ENCODE measurements at places on chromosomes 11 and 22.

DNA sequence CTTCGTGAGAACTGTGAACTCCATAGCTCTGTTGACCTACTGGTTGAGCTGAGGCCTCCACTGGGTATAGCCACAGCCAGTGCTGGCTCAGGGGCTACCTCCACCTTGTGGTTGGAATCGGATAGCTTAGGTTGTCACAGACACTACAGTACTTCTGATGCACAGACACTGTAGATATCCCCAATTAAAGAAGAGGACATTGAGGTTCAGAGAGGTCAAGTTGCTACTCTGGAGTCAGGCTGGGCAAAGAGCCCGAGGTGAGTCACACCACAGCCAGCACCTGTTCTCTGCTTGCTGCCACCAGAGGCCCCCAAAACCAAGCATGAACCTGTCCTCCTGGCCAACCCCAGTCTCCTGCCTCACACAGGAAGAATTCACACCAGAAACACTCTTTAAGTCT, 5.4 kb downstream of the UFD1 start:
- no peak for DNase-seq

DNA sequence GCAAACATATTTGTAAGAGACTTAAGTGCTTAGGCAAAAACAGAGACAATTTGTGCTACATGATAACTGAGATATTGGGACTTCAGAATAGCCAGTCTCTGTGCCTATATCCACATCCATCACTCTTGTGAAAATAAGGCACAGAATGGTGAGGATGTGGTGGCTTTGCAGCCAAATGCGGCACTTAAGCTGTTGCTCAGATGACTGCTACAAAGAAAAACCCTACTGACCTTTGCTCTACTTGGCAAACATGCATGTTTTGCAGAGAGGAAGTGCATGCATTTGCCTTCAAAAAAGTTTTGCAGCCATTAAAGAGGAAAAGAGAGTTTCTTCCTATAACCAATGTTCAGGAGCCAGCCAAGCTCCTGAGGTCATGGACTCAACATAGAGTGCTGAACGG, 675.0 kb upstream of the KIRREL3 start:
- no peak for DNase-seq

- no peak for DNase-seq
Measured at GRCh38 chr11:43410394-43410793, 51.7 kb downstream of the TTC17 start.

DNA sequence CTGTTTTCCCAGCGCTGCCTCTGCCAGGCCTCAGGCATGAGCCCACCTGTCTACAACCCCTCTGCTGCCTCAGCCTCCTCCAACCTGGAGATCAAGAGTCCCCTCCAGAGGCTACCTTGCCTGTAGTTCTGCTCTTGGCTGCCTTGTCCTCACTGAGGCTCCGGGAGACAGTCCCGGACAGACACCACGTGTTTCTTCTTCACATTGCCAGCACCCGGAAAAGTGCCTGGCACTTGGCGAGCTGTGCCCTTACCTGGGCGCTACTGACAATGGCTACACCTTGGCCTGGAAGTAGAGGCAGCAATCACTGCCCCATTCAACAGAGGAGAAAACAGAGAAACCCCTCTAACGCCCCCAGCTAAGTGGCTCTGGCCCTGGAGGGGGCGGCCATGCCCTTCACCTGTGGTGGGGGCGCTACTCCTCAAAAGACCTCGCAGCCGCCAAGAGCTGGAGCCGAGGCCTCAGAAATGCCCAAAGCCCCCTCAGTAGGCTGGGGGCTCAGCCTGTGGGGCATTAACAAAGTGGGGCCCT, 3.0 kb upstream of the NAP1L4 start:
- DNase-seq = no peak

GRCh38 chr11:123168241-123168640, 26.8 kb downstream of the CLMP start:
- no peak for DNase-seq

GRCh38 chr11:78228467-78228866, 39.7 kb downstream of the USP35 start:
- peak; percentile 62 for DNase-seq

DNA sequence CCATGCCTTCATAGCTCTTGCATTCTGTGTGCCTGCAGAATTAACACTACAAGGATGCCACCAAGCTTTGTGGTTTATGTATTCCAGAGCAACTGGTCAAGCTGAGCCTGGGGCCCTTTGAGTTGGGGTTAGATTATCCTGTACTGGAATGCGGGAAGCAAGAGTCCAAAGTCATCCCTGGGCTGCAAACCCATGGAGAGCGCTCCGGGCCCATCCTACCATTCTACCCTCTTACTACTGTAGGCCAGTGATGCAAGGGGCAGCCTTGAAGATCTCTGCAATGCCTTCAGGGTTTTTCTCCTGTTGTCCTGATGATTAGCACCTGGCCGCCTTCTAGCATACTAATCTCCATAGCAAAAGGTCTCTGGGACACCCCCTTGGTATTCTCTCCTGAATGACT, 51.3 kb downstream of the TUG1 start:
- DNase-seq = peak; percentile 95

DNA sequence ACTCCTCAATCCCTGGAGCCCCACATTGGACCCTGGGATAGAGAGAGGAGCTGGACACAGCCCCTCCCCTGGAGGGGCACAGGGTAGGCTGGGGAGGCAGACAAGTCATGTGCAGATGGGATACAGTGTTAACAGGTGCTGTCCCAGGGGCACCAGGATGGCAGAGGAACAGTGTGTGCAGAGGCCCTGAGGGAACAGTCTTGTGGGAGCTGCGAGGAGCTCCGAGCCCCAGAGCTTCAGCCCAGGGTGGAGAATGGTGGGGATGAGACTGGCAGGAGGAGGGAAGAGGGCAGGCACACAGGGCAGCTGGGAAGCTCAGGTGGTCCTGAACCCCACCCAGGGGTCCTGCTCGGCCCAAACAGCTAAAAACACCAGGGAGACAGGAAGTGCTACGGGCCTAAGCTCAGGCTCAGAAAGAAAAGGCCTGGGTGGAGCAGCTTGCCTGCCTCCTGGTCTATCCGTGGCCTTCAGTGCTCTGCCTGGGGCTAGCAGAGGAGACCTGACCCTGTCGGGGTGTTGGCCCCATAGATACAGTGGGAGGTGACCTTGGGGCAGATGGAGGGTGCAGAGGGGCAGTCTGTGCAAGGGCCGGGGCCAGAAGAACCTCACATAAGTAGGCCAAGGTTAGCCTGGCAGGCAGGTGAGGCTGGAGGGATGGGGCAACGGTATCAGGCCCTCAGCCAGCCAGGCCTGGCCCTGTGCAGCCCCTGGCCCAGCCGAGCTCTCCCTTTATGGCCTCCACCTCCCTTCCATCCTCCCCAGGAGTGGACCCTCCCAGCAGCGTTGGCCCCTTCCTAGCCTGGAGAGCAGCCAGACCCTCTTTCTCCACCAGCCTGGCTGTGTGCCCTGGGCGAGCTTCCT, 15.4 kb downstream of the CAPN5 start:
- DNase-seq = no peak

GRCh38 chr11:68311160-68312116, 953 bp upstream of the LRP5 start:
- DNase-seq = no peak

DNA sequence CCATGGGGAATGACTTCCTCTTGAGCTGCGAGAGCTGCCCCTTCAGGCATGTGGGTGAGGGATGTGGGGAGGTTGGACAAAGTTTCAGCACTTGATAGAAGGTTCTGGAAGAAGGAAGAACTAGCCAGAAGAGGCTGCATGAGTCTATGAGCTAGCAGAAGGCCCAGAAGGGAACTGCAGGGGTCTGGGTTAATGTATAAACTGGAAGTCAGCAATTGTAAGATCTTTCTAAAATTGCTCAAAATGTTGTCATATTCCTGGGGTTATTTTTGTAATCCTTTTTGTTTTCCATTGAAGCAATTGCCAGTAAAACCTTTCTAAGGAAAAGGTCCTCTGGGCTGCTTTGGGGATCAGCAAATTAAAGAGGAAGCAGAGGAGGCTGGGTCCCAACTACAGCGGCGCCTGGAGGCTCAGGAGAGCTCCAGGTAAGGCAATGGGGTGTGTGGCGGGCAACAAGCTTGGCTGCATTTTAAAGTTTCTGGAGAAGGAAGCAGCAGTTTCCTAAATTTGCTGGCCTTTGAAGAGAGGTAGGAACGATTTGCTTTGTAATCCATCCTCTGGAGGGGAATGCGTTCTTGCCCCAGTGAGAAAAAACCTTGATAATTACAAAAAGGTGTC, 29.2 kb downstream of the ADAMTS15 start:
- no peak for DNase-seq

DNA sequence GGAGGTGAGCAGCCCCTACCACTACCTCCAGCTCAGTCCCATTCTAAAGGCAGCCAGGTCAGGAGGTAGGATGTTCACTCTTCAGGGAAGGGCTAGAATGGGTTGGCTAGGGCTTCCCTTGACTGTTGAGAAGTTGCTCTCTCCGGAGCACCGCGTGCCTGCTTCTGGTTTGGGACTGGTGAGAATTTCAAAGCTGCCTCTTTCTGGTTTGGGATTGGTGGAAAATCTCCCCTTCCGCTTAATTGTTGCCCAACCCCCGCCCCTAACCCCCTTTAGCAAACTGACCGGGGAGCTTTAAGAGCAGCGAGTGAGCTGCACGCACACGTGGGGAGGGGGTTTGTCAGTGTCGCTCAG, 686 bp downstream of the USP2 start:
- peak; percentile 70 for DNase-seq

DNA sequence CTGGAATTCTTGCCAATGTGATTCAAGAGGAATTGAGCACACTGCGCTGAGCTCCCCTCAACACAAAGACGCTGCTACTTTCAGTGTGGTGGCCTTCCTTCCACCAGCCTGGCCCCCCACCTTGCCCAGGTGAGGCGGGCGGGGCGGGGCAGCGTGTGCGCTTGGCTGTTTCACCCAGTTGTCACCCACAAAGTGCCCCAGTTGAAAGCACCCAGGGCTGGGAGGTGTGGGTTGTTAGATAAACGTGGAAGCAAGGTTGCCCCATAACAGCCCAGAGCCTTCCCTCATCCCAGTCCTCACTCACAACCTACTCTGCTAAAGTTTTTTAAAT, 43.1 kb downstream of the CACNG2 start:
- DNase-seq = no peak

GRCh38 chr11:109747839-109748238, 325.8 kb downstream of the C11orf87 start:
- DNase-seq = no peak

DNA sequence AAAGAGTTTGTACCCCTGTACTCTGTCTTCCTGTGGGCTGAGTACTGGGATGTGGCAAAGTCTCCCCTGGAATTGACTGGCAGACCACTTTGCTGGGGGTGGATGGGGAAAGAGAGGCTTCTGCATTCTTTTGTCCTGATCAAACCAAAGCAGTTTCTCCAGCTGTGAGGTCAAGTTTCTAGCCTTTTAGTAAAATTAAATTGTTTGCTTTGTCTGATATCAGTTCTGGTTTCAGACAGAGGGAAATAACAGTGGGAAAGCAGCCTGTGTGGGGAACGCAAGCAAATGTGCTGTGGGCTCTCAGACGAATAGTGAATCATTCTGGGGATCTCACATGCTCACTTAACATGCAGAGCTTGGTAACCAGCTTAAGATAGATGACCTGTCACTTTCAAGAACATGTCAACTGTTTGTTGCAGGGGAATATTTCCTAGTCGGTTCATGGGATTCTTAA, 151.6 kb downstream of the FAT3 start:
- DNase-seq = no peak

DNA sequence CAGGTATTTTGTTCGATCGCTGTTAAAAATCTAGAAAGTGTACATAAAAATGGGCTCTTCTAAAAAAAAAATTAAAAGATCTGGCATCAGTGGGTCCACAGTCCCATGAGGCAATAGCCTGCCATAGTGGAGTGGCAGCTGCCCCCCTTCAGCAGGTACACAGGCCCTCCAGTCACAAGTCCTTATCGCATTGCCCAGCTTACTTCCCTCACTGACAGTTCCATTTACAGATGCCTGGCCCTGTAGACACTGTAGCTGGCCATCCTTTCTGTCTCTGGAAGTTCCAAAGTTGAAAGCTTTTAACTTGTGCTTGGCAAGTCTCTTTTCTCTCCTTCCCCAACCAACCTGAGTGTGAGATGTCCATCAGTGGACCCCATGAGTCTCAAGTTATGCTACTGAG, 11.4 kb downstream of the ZNRF3 start:
- DNase-seq = no peak
